H1 (cell line): ENCODE measurements at places on chromosomes 2 and 18. TPM values are rescaled to one million over a fixed set of nuclear protein-coding genes. Genes with fewer than 3 reads are reported as not detected.

The THOC1 gene
- total RNA-seq = 59.3 and 66.4 TPM in 2 replicates

The ZNF514 gene
- 12.1 and 13.3 TPM in 2 replicates for total RNA-seq

GRCh38 chr2:73255907-73256617 is 22.0 kb downstream of the CCT7 start:
- no peak for DNase-seq

DNA sequence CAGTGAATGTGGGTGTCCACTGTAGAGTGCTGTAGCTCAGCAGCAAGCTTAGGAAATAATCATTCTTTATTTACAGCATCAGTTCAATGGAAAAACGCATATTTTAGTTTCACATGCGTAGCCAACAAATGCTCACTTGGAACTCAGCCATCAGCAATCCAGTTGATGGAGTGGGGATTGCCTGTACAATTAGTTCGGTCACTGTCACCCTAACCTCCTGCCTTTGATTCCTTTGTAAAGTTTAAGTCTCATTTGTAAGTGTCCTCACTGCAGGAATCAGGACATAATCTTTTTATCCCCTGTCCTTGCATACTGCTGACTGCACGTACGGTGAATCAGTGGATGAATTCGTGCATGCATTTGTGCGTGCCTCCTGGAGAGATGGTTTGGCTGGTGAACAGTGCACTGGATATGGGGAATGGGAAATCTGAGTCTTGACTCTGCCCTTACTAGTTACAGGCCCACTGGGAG is 55.9 kb downstream of the RAB31 start:
- no peak for DNase-seq

DNA sequence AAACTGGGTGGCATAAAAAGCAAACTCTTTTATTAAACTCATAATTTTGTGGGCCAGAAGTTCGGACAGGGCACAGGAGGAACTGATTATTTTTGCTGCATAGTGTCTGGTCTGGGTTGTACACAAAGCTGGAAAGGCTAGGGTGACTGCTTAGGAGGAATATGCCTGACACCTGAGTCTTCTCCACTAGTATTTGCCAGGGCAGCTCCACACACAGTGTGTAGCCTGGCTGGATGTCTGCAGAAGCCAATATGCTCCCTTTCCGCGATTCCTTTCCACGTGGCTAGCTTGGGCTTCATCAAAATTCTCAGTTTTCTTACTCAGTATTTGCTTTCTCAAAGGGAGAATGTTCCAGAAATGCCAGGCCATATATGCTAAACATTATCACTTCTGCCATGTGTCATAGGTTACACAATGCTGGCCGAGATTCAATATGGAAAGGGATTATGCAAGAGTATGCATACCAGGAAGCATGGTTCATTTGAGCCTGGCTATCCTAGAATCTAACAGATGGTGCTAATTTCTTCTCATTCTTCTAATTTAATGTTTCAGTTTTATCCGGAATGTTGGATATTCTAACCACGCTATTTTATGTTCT is 142.7 kb upstream of the DOK6 start:
- no peak for DNase-seq

GRCh38 chr2:46966576-46966975 is 51.0 kb upstream of the MCFD2 start:
- no peak for DNase-seq

GRCh38 chr2:38829971-38830370 is 45.8 kb downstream of the DHX57 start:
- DNase-seq = no peak

GRCh38 chr2:125572660-125573059 is 1083.3 kb upstream of the GYPC start:
- no peak for DNase-seq

- DNase-seq = no peak
These were observed 174.9 kb downstream of the AGAP1 start for GRCh38 chr2:235668782-235669181.

DNA sequence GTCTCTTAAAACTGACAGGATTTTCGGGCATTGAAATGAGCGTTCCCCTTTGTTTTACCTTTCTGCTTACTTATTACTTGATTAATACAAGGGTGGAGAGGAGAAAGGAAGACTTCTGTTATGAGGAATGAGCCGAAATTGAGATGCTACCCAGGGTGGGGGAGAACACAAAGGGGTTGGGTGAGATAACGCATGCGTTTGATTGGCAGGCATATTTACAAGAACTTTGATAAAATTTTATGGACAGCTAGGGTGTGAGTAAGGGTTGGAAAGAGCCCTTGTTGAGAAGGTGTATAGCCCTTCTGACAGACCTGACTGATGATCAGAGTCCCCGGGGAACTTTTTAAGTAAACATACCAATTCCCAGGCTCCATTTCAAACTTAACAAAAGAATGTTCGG is 1.8 kb downstream of the RNF138 start:
- no peak for DNase-seq

- DNase-seq = no peak
These were observed 339.0 kb upstream of the ETAA1 start for GRCh38 chr2:67057901-67058703.

- peak; percentile 84 for DNase-seq
These were observed at the start of gene ANTXR1 for GRCh38 chr2:69013142-69013839. TSS of gene ANTXR1 (plus strand) at chr2:69013179. CDS start at chr2:69013500, 321 bp downstream.

- DNase-seq = no peak
These were observed 521.8 kb upstream of the ZEB2 start for GRCh38 chr2:145041706-145042105.
